ENCODE measurements at places on chromosomes 2 and 18.

DNA sequence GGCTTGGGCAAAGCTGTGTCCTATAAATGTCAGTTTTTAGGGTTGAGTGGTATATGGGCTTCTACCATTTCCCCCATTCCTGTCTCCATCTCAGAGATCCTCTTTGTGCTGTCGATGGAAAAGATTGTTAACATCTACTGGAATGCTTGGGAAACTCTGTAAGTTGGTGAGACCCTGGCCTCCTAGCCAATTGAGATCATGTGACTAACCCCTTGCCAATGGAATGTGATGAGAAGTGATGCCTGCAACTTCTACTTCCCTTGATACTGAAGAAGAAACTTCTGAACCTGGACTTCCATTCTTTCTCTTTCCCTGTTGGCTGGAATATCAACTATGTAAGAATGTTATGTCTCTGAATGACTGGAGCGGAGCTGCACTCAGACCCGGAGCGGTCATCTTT, 14.5 kb downstream of the SLC39A10 start:
- DNase-seq, result no peak

DNA sequence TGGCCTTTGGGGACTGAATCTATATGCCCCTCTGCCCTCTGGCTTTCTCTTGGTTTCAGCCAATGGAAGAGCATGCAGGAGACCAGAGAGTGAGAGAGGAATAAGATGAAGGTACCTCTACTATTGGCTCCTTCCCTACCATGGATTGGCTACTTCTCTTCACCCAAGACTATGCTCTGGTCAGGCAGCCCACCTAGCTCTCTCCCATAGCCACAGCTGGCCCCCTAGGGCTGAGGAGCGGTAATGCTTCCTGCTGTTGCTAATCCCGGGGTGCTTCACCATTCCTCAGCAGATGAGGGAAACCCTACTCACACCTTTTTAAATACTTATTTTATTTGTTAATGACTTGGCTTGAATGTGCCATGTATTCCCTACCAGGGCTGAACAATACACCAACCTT, 142.4 kb downstream of the MREG start:
- DNase-seq, result no peak

- DNase-seq, result no peak
These were observed 140.3 kb downstream of the CYP26B1 start for GRCh38 chr2:72007402-72007801.

- DNase-seq, result no peak
These were observed 213.4 kb downstream of the CDH20 start for GRCh38 chr18:61546590-61546989.

GRCh38 chr18:71797554-71797953, 746.6 kb downstream of the CBLN2 start:
- no peak for DNase-seq

DNA sequence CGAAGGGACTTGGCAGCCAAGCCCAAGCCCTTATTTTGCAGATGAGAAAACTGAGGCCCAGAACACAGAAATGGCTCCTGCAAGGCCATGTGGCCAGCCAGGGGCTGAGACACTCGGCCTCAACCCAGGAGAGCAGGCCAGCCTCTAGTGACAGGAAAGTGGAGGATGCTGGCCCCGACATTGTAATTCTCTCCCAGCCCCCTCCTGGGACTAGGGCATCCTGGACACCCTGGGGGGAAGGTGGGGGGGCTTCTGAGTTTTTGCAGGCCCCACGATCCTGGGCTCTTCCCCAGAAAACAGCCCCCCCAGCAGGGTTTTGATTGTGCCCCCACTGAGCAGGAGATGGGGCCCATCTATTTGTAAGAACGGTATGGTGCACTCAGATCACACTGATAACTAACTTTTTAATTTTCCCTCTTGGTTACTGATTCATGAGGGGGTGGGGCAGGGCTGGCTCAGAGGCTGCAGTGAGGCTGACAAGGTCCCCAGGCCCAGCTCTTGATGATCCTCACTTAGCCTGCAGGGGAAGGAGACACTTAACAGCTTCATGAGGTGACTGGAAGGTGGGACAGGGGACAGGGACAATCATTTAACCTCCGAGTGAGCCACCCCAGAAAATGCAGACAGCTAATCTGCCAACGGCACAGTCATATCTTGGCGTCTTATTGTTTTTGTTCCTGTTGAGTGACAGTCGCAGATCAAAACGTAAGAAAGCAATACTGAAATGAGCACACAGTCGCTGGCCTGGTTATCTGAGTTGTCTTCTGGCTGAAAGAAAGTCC, 18.9 kb downstream of the SMAD7 start:
- DNase-seq, result no peak

DNA sequence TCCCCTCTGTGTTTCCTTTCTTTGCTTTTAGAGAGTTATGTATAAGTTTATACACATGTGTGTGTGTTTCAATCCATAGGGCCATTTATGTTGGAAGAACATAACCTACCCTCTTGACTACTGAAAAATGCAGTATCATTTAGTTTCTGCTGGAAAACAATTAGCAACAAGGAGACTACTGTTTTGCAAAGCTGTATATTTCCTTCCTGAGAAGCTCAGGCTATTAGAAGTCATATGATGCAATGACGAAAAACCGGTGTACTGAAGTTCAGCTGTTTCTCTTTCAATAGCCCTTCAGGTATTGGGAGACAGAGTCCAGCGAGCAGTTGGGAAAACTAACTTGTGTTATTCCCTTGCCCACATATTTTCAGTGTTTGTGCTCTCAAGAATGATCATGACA, 447.7 kb upstream of the GYPC start:
- DNase-seq, result no peak

DNA sequence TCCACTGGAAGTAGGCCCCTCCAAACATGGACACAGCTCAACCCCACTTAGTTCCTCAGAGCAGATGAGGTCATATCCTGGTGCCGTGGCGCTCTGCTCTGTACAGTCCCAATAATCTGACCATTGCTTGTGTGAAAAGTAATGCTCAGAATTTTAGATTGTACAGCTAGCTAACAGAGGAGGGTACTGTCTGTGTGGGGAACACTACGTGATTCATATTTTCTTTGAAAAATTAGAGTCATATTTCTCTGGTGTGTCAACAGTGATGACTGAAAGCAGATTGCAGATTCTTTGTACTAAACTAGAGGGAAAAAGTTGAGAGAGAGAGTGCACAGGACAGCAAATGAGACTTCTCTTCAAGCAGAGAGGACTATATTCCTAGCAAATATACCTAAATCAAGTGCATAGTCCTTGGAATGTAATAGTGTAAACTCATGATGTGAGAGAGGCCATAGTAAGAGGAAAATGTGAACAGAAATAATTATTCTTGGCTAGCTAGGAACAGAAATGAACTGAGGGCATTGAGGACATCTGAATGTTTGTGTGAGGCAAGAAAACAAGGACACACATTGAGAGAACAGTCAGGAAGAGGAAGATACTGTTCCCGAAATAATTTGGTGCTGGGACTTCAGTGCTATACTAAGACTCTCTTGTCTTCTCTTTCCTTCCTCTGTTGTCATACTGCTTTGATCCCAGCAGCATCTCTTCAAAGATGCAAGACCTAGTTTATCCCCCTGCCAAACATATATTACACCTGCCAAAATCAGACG, 157.0 kb upstream of the RND3 start:
- DNase-seq, result no peak

GRCh38 chr2:217799563-217800432, 203.0 kb downstream of the TNS1 start:
- DNase-seq, result no peak

DNA sequence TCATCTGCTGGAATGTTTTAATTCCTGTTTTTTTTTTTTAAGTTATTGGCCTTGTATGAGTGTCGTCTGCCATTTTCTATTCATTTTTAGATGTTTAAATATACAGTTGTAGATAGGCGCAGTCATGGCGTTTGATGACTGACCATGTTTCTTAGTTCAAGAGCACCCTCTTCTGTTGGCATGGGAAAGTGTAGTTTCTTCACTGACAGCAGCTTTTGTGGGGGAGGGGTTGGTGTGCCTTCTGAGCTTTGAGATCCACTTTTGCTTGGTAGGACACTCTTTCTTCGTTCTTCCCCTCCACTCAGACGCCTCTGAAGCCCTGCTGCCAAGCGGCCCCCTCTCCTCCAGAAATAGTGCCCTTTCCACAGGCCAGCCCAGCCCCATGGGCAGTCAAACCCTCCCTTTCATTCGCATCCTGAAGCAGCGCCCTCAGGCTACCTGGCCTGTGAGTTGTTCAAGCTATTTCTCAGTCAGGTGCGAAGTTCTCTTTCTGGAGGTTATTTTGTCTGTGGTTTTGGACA, 492.0 kb downstream of the TNS1 start:
- DNase-seq, result peak; percentile 78

DNA sequence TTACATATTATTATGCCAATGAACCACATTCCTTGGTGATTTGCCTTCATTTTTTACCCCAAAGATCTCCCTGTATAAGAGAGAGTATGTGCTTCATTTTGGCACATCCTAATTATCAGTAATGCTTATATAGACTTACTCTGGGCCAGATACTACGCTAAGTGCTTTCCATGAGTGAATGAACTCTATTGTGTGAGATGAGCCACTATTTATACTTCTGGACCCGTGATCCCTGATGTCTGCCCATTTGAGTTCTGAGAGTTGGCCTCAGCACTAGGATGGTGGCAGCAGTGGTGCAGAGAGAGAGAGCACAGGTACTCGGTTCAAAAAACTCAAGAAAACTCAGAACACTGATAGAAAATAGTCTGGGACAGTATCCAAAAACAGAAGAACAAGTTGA, 17.4 kb upstream of the KCMF1 start:
- DNase-seq, result no peak

DNA sequence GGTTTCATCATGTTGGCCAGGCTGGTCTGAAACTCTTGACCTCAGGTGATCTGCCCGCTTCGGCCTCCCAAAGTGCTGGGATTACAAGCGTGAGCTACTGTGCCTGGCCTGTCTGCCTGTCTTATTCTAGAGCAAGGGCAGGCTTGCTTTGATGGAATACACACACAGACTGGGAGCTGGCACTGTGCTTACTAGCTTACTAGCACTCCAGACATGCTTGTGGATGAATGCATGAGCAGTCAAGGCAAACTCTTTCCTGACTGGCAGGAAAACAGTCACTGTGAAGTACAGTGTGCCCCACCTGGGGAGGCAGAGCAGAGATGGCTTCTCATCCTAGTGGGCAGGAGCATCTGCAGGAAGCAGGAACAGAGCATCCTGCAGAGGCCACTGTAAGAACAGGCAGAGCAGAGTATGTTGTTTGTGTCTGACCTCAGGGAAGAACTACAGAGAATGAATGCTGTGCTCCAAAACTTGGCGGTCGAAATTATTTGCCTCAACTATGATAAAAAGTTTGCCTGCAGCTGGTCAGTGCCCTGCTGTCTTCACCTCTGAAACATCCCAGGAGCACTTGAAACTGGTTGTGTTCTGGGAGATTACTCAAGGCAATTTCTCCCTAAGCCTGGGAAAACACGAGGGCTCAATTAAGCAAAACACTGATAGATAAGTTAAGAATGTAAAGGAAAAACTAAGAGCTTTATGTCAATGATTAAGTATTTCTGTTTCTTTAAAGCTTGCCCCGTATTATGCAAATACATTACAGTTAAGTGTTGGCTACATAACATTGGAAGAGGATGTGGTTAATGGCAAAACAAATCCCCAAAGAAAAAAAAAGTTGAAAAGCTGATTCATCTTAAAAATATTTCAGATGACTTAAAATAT, 102.4 kb downstream of the VAPA start:
- DNase-seq, result no peak

DNA sequence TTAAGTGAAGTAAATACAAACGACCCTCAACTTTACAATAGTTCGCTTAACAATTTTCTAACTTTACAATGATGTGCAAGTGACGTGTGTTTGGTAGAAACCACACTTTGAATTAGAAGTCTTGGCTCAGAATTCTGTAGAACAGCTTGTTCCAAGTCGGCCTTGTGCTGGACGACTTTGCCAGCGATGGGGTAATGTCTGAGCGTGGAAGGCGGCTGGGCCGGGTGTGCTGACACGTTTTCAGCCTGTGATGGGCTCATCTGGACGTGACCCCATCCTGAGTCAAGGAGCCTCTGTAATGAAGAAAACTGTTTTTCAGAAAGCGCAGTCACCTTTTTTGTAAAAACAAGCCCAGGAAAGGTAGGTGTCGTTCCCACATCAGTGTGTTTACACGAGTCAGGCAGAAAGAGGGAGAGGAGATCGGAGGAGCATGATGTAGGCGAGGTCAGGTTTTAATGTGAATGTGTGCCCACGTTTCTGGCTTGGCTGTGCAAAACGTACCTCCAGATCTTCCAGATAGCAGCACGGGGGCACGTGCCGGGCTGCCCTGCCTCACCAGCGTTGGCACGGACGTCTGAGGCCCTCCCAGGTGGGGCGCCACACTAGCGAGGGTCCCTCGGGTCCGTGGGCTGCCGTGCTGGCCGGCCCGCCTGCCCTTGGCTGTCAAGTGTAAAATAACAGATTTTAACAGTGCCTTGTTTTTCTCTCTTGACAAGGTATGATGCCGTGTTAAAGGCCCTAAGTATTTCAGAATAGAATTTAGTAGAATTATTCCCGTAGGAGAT, 54.6 kb downstream of the CTDP1 start:
- no peak for DNase-seq

GRCh38 chr18:49169037-49169521, 218.3 kb upstream of the SMAD7 start:
- no peak for DNase-seq

GRCh38 chr2:169808221-169808620, 9.6 kb downstream of the SSB start:
- DNase-seq, result no peak

DNA sequence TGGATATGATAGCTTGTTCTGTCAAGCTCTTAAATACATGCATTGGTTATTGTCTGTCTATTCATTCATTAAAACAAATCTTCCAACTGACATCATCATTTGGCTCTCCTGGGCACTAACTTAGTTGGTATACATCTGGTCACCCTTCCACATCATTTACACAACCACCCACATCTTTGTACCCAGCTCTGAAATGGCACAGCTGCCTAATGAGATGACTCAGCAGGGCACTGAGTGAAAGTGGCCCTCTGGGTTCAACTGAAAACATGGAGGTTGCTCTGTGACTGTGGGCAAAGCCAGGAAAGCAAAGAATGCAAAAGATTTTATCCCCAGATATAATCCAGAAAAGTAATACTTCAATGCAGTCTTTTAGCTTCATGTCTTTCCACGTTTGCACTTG, 234.0 kb upstream of the MAP2 start:
- DNase-seq, result no peak

GRCh38 chr2:239729151-239729550, 296.0 kb downstream of the NDUFA10 start:
- DNase-seq, result no peak

- DNase-seq, result no peak
These were observed 3.4 kb downstream of the ACVR1C start for GRCh38 chr2:157625296-157625695.

DNA sequence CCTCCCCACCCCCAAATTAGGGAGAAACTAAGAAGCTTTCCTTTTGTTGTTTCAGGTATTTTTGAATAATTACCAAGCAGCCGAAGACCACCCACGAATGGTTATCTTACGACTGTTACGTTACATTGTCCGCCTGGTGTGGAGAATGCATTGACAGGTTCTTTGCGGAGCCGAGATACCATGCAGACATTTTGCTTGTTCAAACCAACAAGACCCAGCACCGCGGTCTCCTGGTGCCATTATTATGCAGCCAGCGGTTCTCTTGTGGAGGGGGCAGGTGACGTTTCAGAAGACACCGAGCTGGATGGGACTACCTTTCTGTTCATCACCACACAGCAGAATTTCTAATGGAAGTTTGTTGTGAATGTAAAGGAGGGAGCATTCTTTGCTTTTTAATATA, 43.4 kb downstream of the BCL2L11 start:
- DNase-seq, result no peak

Data from NCI-H1105 treated with DMSO at 0.1 percent for 48 hours (cell line).